Thymus (tissue), 14 donors: ENCODE measurements at places on chromosomes 16 and 17.

DNA sequence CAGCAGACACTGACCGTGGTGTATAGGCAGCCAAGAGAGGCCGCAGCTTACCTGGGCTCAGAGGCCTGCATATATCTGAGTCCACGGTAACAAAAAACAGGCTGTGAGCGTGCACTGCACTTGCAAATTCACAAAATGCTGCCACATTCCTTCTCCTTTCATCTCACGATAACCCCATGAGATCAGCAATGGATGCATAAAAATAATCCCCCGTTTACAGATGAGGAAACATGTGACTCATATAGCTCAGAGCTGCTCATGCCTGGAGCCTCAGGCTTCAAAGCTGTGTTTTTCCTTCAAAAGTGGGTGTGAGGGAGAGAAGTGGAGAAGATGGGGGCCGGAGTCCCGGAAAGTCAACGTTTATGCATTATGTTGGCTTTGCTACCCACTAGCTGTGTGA, 118.3 kb upstream of the FOXF1 start:
- no peak for DNase-seq

- no peak for DNase-seq
Observed at GRCh38 chr17:62596662-62597061, 30.8 kb upstream of the MRC2 start.

GRCh38 chr16:87675111-87675719, 72.9 kb downstream of the JPH3 start:
- no peak for DNase-seq

GRCh38 chr16:85103114-85104079, 8.9 kb downstream of the CIBAR2 start:
- no peak for DNase-seq

DNA sequence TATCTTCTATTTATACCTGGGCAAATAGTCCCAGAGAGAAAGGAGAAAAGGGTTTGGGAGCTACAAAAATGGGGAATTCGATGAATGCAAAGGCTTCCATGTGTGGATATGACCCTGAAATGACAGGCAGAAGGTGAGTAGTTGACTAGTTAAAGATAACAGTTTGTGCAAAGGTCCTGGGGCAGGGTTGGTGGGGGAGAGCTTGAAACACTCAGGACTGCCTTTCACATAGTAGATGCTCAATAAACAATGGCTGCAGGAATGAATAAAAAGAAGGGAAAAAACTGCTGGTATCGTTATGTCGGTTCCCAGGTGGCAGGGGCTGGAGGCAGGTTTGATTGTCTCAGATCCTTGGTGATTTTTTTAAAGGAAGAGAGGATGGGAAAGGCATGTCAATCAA, 445.5 kb downstream of the HAPSTR1 start:
- DNase-seq = no peak

- DNase-seq = no peak
Observed at GRCh38 chr17:9002606-9003354, 18.5 kb upstream of the NTN1 start.
